ENCODE measurements at places on chromosomes 13 and 19.

GRCh38 chr19:4068047-4068966 lies 1.6 kb upstream of the ZBTB7A start:
- DNase-seq: peak; percentile 43

- no peak for DNase-seq
These were observed 7.1 kb downstream of the TCF3 start for GRCh38 chr19:1645299-1645698.

DNA sequence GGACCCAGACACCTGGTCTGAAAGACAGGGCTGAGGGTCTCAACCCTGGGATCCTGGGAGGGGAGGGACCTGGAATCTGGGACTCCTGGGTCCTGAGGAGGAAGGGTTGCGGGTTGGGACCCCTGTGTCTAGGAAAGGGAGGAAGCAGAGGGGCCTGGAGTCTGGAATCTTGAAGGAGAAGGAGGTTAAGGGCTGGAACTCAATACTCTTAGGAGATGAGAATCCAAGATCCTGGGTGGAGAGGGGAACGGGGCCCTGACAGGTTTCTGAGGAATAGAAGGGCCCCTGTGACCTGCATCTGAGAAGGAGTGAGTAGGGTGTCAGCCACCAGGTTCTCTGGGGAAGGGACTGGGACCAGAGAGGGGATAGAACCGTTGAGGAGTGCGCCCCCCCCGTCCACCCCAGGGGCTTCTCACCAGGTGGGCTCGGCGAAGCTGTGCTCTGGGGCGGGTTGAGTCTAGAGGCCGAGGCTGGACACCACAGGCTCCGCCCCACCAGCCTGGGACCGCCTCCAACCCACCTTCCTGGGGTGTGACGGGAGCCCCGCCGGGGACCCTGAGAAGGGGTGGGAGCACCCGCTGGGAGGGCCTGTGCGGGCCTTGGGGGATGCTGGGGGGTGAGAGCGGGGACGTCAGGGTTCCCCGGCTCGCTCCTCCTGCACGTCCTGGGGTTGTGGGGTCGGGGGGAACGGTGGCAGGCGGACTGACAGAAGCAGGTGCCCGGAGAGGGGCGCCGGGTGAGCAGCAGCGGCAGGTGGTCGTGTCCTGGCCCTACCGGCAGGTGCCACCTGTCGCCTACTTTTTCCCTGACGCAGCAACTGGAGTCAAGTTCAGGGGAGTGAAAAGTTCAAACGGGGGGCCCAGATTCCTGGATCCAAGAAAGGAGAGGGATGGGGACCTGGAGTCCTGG lies at the start of gene MAMSTR:
Gene MAMSTR, minus strand, starts transcription at position 463 of the 909 bp plus-strand sequence. CDS start 694 bp downstream, outside the sequence.
- no peak for DNase-seq

DNA sequence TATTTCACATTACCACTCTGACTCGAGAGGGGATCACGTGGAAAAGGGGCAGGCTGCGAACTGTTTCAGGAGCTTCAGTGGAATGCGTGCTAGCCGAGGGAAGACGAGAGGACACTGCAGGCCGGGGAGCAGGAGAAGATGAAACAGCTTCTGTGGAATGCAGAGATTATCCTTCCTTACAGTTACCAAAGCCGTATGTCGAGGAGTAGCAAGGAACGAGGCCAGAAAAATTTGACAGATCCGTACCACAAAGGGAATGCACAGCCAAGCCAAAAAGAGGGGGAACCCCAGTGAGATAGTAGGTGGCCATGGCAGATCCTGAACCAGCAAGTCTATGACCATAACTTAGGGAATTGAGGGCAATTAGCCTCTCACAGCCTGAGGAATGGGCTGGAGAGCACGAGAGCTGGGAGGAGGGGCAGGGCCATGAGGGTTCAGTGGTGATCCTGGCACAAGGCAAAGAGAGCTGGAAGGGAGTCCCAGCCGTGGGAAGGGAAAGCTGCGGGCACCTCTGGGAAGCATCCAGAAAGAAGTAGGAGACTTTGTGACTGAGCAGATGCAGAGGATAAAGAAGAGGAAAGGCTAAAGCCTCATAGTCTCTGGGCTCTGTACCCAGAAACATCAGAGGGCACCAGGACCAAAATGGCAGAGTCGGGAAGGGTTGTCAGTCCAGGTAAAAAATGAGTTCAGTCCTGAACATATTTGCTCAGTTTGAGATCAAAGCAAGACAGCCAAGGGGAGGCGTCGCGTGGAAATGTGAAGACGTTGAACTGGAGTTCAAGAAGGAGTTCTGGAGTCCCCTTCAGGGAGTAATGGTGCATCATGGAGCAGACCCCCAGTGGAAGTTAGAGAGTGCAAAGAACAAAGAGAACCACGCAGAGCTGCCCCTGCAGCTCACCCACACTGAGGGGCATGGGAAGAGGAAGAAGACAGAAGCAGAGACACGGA lies 5.1 kb downstream of the COL4A1 start:
- DNase-seq: no peak

DNA sequence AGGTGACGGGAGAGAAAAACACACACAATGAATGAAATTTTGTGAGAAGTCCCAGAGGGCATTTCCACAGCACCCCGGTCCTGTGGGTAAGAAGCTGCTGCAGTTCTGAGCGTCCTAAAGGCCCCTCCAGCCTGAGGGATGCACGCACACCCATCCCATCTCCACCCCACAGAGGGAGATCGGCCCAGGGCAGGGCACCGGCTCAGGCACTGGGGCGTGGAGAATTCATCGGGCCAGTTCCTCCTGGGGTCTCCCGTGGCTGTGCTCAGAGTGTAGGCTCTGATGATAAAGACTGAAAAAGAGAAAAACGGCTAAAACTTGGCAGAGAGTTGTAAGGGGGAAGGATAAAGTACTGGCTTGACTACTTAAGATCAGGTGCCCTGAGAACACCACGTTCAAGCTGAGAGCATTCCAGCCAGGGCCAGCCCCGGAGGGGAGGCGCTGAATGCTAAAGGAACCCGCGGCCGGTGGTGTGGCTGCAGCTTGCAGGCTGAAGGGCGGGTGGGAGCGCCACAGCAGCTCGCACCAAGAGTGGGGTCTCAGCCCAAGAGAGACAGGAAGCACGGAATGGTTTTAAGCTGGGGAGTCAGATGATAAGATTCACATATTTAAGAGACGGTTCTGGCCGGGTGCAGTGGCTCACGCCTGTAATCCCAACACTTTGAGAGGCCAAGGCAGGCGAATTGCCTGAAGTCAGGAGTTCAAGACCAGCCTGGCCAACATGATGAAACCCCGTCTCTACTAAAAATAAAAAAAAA lies 121.9 kb upstream of the SPACA7 start:
- DNase-seq: no peak

DNA sequence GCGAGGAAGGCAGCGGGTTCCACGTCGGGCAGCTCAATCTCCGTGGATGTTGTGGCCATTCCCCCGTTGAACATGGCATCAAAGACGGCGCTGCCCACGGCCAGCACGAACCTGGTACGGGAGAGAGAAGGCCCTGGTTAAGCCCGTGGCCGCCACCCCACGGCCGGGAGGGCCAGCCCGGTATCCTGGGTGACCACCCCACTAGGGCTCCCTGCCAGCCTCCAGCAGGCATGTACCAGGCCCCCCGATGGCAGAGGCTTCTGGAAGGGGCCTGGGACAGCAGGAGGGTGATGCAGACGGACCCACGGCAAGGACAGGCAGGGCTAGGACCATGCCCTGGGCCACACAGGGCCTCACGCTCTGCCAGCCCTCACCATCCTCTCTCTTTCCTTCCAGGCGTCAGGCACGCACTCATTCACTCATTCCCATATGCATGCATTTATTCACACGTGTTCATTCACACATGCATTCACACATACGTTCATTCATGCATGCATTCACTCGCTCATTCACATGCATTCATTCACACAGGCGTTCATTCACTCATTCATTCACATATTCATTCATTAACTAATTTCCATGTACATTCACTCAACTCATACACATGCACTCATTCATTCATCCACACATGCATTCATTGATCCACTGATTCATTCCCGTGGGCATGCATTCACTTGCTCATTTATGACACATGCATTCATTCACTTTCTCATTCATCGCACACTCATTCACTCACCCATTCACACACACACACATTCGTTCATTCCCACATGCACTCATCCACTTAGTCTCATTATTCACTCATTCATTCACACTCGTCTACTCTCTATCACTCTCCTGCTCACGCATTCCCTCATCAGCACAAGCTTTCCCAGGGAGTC lies 17.9 kb downstream of the BTBD2 start:
- DNase-seq: no peak

DNA sequence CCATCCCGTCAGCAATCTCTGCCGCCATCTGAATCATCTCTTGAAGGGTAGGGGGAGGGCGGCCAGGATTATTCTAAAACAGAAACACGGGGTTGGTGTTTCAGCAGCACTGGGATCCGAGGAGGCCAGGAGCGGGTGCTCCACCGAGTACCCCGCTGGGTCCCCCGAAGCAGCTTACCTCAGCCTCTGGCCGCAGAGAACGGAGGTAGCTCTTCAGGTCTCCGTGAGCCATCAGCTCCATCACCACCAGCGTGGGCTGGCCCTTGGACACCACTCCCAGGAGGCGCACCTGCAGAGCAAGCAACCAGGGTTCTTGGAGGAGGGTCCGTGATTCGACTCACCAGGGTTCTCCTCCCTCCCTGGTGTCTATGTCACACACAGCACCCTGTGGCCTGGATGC lies 53.2 kb downstream of the ZNF557 start:
- no peak for DNase-seq

- DNase-seq: no peak
These were observed 12.0 kb upstream of the KCNC3 start for GRCh38 chr19:50341091-50341564.

DNA sequence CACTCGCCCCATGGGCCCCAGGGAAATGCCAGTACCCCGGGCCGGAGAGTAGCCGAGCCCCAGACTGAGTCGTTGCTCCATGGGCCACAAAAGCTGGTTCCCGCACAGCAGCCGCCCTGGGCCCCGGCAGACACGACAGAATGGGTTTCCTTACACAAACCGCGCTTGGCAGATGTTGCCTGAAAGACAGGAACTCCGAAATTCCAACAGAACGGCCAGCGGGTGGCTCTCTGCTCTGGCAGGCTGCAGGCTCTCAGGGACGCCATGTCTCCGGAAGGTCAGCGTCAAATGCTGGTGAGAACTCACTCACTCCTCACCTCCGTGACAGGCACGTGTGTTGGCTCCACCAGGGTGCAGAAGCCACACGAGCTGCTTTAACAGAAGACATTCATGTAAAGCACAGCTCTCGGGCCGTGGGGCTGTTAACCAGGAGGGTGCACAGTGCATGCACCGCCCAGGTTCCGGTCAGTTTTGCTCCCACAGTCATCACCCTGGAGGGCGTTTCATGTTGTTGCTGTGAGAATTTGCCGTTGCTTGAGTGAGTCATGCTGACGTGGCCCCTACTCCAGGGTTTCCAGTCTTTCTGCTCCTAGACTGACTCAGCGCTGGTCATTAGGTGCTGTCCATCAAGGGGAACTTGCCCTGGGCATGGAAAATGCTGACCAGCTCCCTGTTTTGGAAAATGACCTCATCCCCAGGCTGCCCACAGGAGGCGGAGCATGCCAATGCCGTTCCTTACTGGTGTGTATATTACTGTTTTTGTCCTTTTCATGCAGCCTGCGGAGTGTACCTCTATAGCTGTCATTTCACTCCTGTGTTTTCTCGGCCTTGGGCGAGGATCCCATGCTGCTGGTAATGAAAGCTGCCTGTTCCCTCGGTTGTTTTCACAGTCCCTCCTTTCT lies 44.8 kb downstream of the ANKRD10 start:
- DNase-seq: peak; percentile 54

- no peak for DNase-seq
These were observed 47.0 kb downstream of the GATAD2A start for GRCh38 chr19:19452243-19453124.

- DNase-seq: no peak
These were observed 609.8 kb upstream of the KLF12 start for GRCh38 chr13:74743992-74744391.

- no peak for DNase-seq
These were observed 4.3 kb downstream of the OR7A5 start for GRCh38 chr19:14830702-14831101.

- DNase-seq: peak; percentile 95
These were observed 5.1 kb upstream of the ZNF227 start for GRCh38 chr19:44207126-44207803.

DNA sequence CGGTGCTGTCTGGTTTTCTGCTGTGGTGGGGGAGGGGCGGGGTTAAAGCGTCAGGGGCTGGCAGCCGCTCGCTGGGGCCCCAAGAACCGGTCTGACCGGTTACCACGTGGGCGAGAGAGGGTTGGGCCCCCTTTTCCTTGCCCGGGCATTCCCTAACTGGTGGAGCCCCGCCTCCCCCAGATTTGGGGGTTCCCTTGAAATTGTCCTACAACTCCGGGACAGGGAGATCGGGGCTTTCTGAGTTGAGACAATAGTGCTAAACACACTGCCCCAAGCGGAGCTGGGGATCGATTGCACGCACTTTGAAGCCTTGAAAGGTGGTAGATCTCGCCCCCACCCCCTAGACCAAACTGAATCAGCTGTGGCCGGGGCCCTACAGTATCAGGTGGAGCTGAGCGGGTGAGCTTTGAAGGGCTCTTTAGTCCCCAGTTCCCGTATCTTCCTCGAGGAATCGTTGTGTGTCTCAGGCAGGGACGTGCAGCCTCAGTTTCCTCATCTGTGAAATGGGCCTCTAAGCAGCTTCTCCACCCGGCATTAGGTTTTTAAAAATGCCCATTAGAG lies 4.8 kb downstream of the IER2 start:
- peak; percentile 47 for DNase-seq

GRCh38 chr19:9348253-9348652 lies 14.6 kb upstream of the ZNF177 start:
- DNase-seq: no peak

GRCh38 chr13:44574466-44574855 lies 1.7 kb downstream of the TSC22D1 start:
- DNase-seq: no peak

- DNase-seq: no peak
These were observed 83.9 kb downstream of the ING1 start for GRCh38 chr13:110797230-110797877.

DNA sequence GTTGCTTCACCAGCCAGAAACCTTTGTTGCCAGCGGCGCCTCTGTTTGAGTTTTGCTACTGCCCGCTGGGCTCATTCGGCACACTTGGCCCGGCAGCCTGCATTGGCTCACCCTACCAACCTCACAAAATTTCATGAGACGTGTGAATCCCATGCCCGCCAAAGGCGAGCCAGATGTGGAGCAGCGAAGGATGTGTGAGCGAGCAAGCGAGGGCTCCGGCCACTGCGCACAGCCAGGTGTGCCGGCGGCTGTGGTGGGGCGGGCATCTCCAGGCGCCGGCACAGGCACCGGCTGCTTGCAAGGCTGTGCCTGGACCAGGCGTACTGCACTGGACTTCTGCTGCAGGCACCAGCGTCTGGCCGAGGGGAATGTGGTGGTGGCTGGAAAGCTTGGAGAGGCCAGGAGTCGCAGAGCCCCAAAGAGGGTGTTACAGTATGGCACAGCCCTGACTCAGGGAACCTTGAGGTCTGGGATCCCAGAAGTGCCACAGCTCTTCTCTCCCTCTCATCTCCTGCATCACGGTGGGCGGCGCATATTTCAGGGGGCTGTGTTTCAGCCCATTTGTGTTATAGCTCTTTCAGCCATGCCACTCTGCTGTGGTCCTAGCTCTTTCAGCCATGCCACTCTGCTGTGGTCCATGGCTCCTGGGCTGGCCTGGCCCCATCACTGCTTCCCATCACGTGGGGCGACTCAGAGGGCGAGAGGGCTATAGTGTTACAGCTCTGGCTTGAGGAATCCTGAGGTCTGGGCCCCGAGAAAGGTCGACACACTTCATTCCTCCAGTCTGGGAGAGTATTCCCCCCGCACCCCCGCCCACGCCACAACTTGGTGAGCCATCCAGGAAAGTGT lies 592.0 kb upstream of the SLITRK5 start:
- DNase-seq: no peak

GRCh38 chr19:3397266-3398022 lies 31.1 kb downstream of the NFIC start:
- DNase-seq: peak; percentile 53

GRCh38 chr13:30107121-30107520 lies 200.2 kb downstream of the KATNAL1 start:
- no peak for DNase-seq

GRCh38 chr13:19668778-19669177 lies 35.3 kb downstream of the MPHOSPH8 start:
- DNase-seq: no peak
